Glutamatergic neuron (in vitro differentiated cells): ENCODE measurements at places on chromosomes 4 and X.
A peak's percentile ranks its signal among the peaks of the same experiment; 100 is the strongest.

GRCh38 chrX:64885850-64886249, 90.4 kb downstream of the ZC4H2 start:
- peak; percentile 30 for DNase-seq

- no peak for DNase-seq
Observed at GRCh38 chr4:46594661-46595060, 204.7 kb upstream of the GABRA2 start.

- no peak for DNase-seq
Observed at GRCh38 chr4:3611778-3612177, 79.6 kb upstream of the LRPAP1 start.

GRCh38 chr4:104418286-104418685, 76.4 kb downstream of the CXXC4 start:
- no peak for DNase-seq

DNA sequence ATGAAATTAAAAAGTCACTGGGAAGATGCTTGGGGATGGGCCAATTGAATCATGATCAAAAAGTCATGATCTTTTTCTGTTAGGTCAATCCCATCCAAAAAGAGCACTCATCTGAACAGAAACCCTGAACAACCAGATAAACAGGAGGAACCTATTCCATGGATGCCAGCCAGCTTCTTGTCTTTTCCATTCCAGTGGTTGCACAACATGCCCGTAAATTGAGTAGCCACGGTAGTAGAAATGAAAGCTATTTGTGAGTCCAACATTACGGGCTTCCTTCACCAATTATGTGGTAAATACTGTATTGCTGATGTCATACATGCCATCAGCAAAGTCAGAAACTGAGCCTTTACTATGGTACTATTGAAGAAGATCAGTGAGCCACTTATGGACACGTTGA, 982.4 kb upstream of the HS3ST1 start:
- DNase-seq = no peak

DNA sequence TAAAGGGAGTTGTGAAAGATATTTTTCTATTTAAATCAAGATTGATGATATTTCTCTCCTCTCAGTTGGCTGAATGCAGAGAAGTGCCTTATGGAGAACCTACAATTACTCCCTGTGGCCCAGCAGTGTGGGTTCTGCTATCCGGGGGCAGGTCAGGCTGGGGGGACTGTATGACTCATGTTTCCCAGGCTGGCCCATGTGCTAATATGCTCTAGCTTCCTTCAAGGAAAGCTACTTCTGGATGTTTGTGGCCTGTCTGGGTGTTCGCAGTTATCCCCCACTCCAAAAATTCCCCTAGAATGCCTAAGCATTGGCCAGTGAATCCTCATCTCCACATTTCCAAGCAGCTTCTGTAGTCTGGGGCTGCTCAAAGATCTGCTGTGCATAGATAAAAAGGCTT, 58.9 kb upstream of the SPP1 start:
- DNase-seq = no peak

GRCh38 chrX:68454476-68455150, 21.3 kb upstream of the OPHN1 start:
- no peak for DNase-seq

- no peak for DNase-seq
Observed at GRCh38 chr4:181488926-181489325, 754.3 kb upstream of the TENM3 start.

DNA sequence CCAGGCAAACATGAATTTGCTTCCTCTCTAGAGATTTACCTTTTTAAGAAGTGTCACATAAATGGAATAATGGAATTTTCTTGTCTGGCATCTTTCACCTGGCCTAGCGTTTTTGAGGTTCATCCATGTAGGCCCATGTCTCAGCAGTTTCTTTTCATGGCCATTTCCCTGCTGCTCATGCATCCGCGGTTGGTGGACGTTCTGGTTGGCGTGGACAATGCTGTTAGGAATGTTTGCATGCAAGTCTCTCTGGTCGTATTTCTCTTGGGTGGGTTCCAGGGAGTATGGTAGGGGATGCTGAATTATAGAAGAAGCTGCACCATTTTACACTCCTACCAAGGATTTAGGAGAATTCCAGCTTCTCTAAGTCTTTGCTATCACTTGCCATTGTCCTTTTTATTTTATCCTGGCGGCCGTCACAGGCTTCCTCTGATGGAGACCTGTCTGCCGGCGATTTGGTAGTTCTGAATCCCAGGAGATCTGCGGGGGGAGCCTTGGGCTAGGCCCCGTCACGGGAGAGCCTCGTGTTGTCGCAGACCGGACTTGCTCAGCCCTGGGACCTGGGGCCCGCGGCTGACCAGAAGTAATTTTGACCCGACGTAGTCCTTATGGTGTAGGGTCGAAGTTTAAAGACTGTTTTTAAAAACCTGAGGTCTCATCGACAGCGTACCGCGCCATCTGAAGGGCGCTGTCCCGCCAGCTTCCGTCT, 56.9 kb upstream of the TADA2B start:
- DNase-seq = peak; percentile 72

- DNase-seq = no peak
Observed at GRCh38 chr4:118962540-118962939, 73.9 kb downstream of the SYNPO2 start.

GRCh38 chrX:138723301-138723700, 11.8 kb upstream of the FGF13 start:
- no peak for DNase-seq

DNA sequence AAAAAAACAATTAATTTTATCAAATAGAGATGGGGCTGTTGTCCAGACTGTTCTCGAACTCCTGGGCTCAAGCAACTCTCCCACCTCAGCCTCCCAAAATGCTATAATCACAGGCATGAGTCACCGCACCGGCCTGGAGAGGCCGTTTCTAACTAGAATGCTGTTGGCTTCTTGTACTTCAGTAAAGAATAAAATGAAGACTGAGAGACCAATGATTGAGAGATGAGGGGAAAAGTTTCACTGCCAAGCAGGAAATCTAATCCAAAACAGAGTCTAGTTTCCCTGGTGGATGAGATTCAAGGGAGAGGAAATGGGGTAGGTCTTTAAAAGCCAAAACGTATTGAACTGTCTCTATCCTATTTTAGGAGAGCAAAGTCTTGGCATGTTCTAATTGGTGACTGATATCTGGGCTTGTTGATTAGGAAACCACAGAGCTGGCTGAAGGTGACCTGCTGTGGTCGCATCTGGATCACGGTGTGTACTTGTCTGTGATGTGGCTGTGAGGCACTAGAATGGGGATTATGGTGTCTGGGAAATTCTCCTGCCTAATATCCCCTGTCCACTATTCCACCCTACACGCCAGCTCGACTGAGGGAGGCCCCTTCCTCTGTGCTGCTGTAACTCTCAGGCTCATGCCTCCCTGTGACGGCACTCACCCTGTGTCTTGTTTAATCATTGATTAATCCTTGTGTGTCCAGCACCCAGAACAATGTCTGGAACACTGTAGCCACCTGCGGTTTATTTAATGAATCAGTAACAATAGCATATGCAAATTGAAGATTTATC, 15.0 kb upstream of the TRIM2 start:
- DNase-seq = no peak

GRCh38 chr4:74456056-74456744, 11.3 kb downstream of the AREG start:
- DNase-seq = no peak

- no peak for DNase-seq
Observed at GRCh38 chr4:75678965-75679364, 5.8 kb upstream of the G3BP2 start.

GRCh38 chrX:41671082-41671481, 17.7 kb upstream of the GPR34 start:
- no peak for DNase-seq

DNA sequence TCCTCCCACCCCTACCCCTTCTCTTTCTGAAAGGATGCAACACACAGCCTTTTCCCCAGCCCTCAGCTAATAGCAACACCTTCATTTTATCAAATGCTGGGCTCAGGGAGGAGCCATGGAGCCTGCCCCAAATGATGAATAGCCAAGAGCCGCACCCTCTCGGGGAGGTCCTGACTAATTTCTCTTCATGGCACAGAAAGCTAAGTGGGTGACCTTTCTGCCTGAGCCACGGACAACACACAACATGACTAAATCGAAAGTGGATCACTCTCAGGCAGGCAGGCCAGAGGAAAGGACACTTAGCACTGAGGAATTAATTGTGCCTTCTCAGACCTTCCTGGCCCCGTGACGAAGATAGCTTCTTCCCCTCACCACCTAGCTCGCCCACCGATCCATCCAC, 165.1 kb upstream of the RAI2 start:
- no peak for DNase-seq

- DNase-seq = no peak
Observed at GRCh38 chr4:14984448-14984847, 17.8 kb upstream of the CPEB2 start.

- DNase-seq = no peak
Observed at GRCh38 chrX:47687263-47687662, 28.3 kb upstream of the UXT start.

DNA sequence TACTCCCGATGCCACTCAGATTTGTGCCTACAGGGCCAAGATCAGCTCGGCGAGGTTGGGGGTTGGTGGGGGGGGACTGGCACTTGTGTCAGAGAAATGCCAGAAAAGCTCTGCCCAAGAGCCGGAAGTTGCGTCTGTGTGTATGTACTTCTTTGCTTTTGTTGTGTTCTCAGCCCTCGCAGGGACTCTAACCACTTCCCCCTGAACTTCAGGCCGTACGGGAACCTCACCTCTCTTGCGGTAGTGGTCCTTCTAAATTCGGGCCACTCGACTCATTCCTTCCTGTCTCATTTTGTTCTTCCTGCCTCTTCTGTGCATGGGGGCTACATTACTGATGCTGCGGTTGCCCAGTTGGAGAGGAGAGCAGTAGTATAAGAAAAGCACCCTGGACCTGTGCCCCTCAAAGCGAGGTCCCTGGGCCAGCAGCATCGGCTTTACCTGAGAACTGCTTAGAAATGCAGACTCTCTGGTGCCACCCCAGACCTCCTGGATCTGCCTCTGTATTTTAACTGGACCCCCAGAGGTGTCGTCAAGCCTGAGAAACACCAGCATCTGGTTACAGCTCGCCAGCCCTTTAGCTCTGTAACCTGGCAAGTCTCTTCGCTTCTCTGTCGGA, 146.3 kb upstream of the RPS6KA3 start:
- no peak for DNase-seq

GRCh38 chr4:184457535-184458249, 16.7 kb downstream of the IRF2 start:
- DNase-seq = no peak
